GM03348 (cell line): ENCODE measurements at places on chromosomes 3 and 15.

GRCh38 chr15:58484791-58485600 lies 53.2 kb downstream of the LIPC start:
- DNase-seq = no peak

DNA sequence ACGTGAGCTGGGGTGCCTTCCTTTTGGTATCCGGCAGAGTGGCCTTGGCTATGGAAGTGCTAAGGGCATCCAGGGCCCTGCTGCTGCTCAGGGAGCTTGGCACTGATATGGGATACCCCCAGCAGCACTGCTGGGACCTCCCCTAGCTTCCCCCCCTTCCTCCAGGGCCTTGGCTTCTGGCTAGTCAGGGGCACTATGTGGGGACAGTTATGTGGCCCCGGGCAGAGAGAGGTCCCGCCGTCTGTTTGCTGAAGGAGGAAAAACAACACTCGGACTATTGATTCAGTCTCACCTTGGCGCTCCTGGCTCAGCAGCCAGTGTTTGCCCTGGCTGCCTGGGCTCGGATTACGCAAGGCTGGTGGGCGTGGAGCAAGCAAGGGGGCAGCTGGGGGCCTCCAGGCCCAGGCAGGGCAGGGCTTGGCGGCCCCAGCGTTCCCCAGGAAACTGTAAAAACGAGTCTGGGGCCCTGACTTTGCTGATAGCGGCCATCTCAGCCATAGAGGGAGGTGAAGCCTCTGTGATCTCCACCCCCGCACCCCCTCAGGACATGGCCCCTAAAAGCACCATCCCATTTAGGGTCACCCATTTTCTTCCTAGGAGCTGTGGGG lies 5.7 kb downstream of the FURIN start:
- no peak for DNase-seq

DNA sequence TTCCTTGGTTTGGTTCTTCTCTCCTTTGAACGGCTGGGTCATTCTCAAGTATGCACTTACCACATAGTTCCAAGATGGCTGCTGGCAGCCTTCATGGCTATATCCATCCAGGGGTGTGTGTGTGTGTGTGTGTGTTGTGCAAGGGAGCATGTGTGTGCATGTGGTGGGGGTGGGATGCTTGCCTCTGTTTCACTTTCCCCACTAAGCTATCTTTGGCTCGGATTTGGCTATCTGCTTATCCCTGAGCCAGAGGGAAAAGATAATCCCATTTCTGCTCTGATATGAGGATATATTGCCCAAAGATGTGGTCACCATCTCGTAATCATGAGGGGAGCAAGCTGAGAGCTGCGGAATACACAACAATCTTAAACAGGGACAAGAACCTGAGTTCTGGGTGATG lies 26.2 kb downstream of the ANAPC13 start:
- no peak for DNase-seq

- DNase-seq = no peak
Measured at GRCh38 chr3:25910997-25911396, 121.1 kb downstream of the OXSM start.

DNA sequence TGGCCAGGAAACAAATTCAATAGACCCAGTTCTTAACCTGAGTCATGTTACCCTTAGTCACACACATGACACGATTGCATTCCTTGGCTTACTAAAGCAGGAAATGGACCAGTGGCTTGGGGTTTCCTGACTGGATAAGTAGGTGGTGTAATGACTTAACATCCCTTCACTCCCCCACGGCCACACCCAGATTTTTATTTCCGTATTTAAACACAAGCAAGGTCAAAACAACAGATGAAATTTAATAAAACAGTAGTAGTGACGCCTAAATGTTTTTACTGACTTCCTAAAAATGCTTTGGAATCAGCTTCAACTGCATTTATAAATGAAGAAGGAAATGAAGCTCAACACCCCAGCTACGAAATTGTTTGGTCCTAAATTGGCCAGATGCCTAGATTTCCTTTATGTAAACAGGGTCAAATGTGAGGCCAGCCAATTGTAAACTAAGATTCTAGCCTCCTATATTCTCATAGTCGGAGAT lies 324.3 kb downstream of the CHST2 start:
- peak; percentile 85 for DNase-seq

- DNase-seq = peak; percentile 82
Measured at GRCh38 chr15:40320931-40321371, 2.5 kb upstream of the INAFM2 start.

GRCh38 chr3:195160908-195161434 lies 110.0 kb downstream of the XXYLT1 start:
- no peak for DNase-seq

GRCh38 chr3:113255100-113255853 lies 43.9 kb downstream of the BOC start:
- peak; percentile 59 for DNase-seq

- no peak for DNase-seq
Measured at GRCh38 chr3:105906345-105906744, 37.5 kb upstream of the CBLB start.

DNA sequence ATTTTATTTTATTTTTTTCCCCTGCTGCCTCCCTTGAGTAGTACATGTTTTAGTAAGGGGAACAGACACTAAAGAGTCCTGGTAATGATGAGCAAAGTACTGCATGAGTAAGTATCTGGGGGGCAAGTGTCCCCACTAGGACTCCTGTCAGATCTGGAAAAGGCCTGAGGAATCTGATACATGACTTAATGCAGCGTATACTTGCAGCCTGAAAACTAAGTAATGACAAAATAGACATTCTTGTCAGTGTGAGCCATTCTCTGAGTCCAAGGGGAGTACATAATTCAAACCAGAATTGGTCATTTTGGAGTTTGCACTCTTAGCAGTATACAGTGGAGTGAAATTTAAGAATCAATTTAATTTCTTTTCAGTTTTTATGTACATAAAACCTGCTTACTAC lies 27.5 kb downstream of the NXPE3 start:
- DNase-seq = no peak

DNA sequence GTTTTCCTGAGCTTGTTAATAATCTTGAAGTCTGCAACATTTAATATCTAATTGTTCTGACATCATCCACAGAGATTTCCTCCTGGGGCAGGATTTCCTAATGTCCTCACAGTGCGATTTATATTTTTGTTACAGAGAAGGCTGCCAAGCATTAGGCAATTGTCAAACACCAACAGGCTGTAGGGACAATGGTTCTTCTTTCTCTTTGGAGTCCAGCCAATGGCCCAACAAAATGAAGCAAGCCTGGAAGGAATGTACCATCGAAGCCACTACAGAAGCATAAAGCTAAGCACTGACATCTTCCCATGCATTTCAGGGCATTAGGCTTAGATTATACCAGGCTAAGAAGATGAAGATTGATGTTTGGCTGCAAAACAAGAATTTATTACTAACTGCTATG lies 173.0 kb upstream of the FRMD4B start:
- no peak for DNase-seq

- no peak for DNase-seq
Measured at GRCh38 chr15:100997442-100997841, 78.3 kb downstream of the LRRK1 start.

DNA sequence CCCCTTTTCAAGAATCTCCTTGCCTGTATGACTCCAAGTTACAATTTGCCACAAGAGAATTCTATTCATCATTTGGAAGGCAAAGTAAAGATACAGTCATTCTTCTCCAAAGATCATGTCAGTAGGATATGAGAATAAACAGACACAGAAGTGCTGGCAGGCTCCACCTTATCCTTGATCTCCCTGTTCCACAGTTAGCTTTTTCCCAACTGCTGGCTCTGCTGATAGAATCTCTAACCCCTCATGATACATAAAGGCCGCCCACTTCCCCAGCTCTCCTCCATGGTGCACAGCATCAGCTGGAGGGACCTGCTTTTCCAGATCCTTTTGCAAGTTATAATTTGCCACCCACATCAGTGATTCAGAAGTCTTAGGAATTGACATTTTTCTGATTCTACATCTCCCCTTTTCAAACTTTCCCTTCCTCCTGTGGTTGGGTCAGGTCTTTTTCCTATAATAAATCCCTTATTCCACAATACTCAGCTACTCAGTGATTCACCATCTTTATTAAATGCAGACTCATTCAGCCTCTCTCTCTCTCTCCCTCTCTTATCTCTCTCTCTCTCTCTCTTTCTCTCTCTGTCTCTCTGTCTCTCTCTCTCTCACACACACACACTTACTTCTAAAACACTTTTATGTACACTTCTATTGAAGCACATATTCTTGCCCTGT lies 465.4 kb downstream of the GBE1 start:
- no peak for DNase-seq

DNA sequence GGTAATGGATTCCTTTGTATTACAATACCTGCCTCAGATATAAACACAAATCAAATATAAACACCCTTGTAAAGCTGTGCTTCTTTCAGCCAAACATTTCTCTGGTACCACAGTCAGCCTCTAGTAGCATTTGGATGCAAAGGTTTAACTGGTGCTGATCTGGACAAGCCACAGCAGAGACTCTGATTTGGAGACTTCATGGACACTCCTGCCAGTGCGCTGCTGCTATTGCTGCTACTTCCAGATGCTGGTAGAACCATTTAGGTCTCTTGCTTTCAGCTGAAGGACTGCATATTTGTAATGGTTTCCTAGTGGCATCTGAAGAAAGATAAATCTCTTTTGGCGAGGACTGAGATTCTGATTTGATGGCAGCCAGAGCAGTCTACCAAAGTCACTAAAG lies 36.9 kb downstream of the NCK1 start:
- DNase-seq = peak; percentile 5
